NCI-H1092 (cell line): ENCODE measurements at places on chromosomes 4 and X.

DNA sequence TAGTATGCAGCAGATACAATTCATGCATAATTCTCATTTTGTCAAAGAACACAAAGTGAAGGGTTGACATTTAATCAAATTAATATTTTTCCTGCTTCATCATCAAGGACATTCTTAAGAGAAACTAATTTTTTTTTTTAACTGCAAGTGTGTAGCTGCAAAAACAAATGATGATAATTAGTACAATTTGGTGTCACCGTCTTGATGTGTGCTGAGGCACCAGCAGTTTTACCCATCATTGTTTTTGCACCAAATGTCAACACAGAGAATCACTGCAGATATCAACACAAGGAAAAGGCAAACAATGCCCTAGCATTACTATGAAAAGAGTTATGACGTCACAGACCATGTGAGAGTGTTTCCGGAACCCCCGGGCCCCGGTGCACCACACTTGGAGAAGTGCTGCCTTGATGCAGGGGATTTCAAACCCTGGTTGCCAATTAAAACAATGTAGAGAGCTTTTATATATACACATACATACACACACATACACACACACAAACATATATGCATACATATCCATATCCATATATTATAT, 55.9 kb downstream of the AGA start:
- DNase-seq: no peak

- DNase-seq: no peak
Measured at GRCh38 chr4:6926681-6927478, 17.3 kb downstream of the TBC1D14 start.

DNA sequence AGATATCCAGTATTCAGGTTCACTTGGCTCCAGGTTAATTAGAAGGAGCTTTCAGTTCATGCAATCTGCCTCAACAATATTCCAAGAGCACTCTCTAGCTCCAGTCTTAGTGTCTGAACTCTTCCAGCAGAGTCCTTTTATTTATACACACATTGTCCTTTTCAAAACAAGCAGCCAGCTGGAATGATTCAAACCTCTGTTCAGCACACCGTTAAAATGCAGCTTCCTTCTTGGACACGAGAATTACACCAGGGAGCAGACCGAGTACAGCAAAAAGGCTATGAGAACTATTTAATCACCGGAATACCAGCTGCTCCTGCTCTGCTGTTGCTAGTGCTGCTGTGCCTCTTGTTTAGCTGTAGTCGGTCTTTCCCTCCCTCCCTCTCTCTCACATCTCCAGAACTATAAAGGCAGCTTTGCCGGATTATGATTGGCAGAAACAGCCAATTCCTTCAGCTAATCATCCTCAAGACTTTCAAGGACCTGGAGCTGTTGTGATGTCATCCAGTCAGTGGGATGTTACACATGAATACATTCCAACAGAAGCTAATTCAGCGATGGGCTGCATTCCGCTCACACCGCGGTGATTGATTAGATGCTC, at the start of gene NDST4:
TSS of gene NDST4 (minus strand) at position 115 of the 601 bp plus-strand sequence. CDS start 36,584 bp downstream, outside the sequence.
- DNase-seq: peak; percentile 42

DNA sequence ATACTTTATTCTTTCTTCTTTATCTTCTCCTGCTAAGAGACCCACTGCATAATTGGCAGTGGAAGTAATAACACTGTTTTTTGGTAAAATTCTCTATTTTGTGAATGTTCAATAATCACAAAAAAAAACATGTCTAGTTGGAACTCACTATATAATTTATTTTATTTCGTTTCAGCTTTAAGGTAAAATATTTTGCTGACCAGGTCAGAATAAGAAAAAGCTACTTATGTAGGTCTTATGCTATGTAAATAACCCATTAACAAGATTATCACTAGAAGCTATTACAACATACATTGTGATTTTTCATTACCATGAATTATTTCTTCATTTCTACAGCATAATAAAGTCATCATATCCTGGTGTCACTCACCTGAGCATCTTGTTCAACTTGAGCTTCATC, 19.3 kb downstream of the ANXA5 start:
- DNase-seq: no peak

DNA sequence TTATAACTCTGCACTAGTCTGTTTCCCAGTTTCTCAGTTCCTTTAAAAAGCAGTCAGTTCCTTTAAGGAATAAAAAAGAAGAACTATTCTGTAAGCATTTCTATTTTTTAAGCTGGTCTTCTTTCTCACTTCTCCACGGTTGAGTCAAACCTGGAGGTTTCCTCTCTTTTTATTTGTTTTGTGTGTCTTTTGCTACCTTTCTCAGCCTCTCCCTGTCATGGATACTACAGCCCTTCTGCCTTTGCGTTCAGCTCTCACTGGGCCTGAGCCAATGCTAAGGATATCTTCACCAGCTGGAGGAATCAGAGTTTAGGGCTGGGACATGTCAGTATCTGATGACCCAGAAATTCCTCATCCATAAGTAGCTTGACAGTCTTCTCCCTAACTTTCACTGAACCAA, 49.7 kb upstream of the PRKX start:
- no peak for DNase-seq
